Bronchial epithelial cell (primary cell): ENCODE measurements at places on chromosomes 13 and 19.

DNA sequence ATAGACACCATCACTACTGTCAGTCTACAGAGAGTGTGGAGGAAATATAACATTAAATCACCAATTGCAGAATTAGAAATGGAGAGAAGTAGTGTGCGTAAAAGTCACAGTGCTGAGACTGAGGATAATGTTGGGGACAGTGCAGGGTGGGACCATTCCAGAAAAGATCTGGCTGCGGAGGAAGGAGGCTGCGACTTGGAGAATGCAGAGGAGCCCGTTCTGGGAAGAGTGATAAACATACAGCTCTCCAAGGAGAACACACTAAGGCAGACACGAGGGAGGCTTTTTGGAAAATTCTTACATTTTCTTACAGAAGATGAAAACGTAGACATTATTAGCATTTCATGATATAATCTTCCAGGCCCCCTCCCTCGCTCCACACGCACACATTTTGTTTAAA is 337.8 kb downstream of the IRS2 start:
- no peak for DNase-seq

DNA sequence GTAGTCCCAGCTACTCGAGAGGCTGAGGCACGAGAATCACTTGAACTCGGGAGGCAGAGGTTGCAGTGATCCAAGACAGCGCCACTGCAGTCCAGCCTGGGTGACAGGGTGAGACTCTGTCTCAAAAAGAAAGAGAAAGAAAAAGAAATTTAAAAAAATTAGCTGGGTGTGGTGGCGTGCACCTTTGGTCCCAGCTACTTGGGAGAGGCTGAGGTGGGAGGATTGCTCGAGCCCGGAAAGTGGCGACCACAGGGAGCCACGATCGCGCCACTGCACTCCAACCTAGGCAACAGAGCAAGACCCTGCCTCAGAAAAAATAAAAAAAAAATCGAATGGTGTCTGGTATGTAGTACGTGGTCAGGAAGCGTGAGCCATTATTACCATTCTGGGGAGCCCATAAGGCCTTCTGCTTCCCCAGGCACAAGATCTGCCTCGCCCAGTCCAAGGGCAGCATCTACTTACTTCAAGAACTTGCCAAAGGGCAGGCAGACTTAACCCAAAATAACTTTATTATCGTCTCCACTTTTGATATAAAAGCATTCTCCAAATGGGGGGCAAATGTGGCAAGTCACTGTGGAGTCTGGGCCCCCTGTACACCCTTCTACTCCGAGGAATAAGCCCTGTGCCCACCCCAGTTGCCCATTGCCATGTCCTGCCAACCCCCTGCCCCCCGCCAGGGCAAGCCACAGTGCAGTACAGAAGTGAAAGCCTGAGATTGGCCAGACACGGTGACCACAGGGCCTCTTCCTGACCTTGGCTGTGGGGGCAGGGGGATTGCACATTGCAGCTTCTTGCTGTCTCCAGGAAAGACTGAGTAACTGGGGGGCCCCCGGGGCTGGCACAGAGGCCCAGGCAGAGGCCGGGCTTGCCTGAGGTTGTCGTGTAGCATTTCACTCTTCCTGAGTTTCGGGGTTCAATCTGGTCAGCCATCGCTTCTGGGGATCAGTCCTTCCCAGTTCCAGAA is 12.6 kb downstream of the CCL25 start:
- DNase-seq = no peak

GRCh38 chr19:50837300-50837699 is 3.9 kb upstream of the KLK15 start:
- peak; percentile 8 for DNase-seq

- no peak for DNase-seq
Measured at GRCh38 chr13:86933676-86934075, 737.5 kb upstream of the SLITRK5 start.

DNA sequence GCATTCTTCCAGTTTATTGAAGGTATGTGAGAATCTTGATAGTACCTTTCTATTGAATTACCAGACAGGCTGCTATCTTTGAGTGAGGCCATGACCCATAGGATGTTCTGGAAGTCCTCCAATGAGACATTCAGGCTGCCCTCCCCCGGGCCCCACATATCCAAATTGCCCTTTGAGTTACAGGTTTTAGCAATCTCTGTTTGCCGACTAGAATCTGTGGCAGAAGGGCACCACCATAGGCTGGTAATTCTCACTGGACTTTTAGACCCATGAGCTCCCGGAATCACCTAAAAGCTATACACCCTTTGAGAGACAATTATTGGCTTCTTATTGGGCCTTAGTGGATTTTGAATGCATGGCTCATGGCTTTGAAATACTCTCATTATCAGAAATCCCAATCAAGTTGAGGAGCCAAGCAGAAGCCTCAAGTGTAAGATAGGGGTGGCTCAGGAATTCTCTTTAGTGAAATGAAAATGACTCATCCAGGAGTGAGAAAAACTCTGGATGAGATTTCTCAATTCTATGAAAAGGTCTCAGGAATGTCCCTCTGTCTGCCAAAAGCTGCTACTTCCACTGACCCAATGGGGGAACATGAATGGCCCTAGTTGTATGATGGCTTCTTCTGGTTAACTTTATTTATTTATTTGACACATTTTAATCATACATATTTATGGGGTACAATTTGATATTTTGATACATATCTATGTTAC is 172.1 kb upstream of the CSNK1A1L start:
- peak; percentile 64 for DNase-seq

DNA sequence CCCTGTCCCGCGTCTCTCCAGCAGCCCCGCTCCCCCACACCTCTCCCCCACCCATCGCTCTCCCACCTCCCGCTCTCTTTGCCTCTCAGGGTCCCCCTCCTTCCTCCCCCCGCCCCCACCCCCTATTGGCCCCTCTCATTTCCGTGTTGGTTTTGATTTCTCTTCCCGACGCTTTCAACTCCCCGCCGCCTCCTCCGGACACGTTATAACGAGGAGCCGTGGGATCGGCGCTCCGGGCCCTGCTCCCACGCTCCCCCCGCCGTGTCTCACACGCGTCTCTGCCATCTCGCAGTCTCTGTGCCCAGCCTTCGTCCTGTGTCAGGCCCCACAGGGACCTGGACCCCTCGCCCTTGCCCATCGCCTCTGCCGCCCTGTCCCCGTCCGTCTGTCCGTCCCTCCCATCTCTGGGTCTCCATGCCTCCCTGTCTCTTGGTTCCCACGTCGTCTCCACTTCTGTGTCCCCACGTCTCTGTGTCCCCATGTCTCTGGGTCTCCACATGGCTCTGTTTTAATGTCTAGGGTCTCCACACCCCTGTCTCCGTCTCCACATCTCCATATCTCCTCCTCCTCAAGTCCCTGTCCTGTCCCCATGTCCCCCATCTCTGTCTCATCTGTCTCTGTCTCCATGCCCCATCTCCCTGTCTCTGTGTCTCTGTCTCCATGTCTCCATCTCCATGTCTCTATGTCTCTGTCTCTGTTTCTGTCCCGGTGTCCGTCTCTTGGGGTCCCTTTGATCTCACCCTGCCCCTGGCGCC is 13.1 kb downstream of the ERFL start:
- DNase-seq = no peak
